ENCODE measurements at places on chromosomes 2 and 18. TPM values are rescaled to one million over a fixed set of nuclear protein-coding genes. Genes with fewer than 3 reads are reported as not detected.

B3GNT7 gene
- 7.4 TPM for total RNA-seq

PLEKHB2 gene
- 35.9 TPM for total RNA-seq

GRCh38 chr2:38037757-38038621 is 38.0 kb downstream of the CYP1B1 start:
- no peak for DNase-seq

- no peak for DNase-seq
Observed at GRCh38 chr2:133265432-133265949, 302.8 kb downstream of the NCKAP5 start.

DNA sequence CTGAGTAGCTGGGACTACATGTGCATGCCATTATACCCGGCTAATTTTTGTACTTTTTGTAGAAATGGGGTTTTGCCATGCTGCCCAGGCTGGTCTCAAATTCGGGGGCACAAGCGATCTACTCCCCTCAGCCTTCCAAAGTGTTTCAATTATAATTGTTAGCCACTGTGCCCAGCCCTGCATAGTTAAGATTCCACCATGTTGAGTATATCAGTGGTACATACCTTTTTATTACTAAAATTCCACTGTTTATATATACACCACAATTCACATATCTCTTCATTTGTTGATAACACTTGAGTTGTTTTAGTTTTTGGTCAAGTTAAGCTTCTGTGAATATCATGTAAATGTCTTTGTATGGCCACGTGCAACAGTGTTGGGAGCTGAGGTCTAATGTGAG is 12.8 kb upstream of the FMNL2 start:
- DNase-seq = no peak

GRCh38 chr2:74110537-74110936 is 37.2 kb downstream of the BOLA3 start:
- no peak for DNase-seq

- peak; percentile 71 for DNase-seq
Observed at GRCh38 chr2:71070294-71071093, 2.0 kb downstream of the NAGK start.

DNA sequence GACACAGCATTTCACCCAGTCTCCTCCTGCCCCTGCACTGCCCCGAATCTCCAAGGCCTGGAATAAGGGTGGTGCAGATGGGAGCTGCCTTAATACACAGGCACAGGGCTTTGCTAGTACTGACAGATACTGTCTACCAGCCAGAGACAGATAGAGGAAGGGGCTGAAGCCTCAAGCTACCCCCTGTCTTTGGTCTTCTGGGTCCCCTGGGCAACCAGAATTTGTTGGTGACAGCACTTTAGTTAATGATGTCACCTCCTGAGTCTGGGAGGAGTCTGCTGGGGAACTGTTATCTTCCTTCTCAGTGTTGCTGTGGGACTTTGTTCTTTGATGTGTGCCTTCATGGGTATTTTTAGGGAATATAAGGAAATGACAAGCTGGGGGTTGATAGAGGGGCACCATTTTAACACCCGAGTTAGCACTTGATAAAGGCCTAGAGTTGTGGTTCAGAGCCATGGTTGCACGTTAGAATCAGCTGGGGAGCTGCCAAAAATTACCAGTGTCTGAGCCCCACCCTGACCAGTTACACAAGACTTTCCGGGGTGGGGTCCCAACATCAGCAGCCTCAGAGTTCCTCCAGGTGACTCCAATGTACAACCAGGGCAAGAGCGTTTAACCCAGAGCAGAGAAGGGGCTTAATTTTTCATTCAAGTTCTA is 136.8 kb downstream of the SMAD7 start:
- no peak for DNase-seq

- DNase-seq = no peak
Observed at GRCh38 chr2:177670791-177671535, 278.4 kb downstream of the AGPS start.

- DNase-seq = no peak
Observed at GRCh38 chr2:214232271-214232670, 178.6 kb upstream of the VWC2L start.

DNA sequence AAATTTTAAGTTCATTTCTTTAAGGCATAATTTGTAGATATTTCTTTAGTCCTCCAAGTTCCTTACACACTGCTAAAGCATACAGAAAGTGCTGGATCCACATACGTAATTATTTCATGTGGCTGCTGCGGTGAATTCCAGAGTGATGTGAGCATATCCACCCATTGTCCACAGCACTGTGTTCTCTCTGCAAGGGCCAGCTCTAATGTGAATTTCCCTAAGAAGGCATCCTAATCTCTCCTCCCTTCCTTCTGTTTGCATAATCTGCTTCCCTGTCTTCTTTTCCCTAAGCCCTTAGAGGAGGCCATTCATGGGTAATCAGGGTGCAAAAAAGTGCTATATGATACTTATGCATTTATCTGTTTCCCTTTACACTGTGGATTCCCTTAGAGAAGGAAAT is 57.2 kb downstream of the COBLL1 start:
- no peak for DNase-seq

- no peak for DNase-seq
Observed at GRCh38 chr2:239276851-239277250, 124.0 kb downstream of the HDAC4 start.
